LoVo (cell line): ENCODE measurements at places on chromosomes 7 and 10.
A peak's percentile ranks its signal among the peaks of the same experiment; 100 is the strongest.

DNA sequence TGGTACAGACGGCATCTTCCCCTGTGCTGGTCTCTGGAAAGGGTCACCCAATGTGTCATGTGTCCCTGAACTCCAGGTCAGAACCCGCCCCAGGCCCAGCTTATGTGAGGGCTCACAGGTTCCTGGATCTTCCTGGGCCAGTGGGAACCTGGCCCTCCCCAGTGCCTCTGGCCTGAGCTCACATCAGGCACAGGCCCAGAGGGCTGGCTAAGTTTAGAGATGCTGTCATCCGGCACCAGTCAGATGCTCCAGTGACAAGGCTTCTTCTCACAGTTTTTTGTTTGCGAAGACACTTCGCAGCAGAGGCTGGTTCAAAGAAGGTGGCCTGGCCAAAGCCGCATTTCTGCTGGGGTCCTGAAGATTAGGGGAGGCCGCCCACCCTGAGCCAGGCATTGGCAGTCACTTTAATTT, 11.8 kb downstream of the CAMK2B start:
- DNase-seq, result no peak

GRCh38 chr10:89702121-89702480, 711 bp downstream of the KIF20B start:
- DNase-seq, result peak; percentile 8

GRCh38 chr7:69282946-69283345, 315.3 kb upstream of the AUTS2 start:
- DNase-seq, result no peak

DNA sequence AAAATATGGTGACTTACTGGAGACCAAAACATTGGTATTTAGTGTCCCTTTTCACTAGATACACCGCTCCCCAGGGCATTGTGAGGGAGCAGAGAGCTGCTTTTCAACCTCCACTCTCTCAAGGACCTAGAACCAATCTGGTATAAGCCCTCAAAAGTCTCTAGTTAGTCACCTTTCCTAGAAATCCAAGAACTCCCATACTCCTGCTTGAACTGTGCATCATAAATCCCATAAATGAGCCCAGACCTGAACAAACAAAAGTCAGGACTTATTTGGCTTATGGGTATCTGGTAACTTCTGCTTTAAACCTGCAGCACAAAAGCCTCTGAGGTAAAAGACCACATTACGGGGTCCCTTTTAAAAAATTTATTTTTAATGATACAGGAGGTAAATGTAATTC, 603.1 kb upstream of the LRRTM3 start:
- DNase-seq, result no peak

DNA sequence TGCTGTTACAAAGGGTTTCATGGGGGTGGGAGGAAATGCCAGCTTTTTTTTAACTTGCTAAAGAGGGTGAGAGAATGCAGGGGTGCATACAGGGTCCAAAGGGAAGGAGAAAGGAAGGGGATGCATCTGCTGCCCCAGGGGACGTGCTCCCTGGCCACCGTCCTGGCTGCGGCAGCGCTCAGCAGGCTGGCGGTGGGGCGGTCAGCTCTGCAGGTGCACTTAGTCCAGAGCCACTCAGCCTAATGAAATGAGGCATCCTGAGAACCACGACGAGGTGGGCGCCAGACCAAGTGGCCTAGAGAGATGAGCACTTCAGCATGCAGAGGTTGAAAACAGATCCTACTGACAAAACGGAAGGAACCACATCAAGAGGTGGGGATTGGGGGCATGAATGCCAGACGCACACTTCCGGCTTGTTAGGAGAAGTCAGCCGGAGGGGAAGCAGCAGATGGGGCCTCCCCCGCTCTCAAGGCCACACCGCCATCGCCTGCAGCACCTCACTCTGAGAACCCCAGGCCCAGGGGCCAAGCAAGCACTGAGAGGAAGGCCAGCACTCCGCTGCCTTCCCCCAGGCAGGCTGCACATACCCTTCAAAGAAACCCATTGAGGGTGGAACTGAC, 94.5 kb downstream of the MAD1L1 start:
- DNase-seq, result no peak

GRCh38 chr10:124824507-124824906, 22.9 kb downstream of the ABRAXAS2 start:
- DNase-seq, result no peak

GRCh38 chr10:5488272-5489161, 10.9 kb downstream of the CALML5 start:
- peak; percentile 85 for DNase-seq

GRCh38 chr10:36455526-36456133, 669.8 kb upstream of the ANKRD30A start:
- no peak for DNase-seq

GRCh38 chr10:129784291-129784690, 179.8 kb downstream of the EBF3 start:
- no peak for DNase-seq

DNA sequence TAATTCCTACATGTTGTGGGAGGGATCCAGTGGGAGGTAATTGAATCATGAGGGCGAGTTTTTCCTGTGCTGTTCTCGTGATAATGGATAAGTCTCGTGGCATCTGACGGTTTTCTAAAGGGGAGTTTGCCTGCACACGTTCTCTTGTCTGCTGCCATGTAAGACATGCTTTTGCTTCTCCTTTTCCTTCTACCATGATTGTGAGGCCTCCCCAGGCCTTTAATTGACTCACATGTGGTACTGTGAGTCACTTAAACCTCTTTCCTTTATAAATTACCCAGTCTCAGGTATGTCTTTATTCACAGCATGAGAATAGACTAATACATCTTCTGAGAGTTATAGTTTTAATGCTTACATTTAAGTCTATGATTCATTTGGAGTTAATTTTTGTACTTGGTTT, 22.6 kb upstream of the CPN1 start:
- no peak for DNase-seq

DNA sequence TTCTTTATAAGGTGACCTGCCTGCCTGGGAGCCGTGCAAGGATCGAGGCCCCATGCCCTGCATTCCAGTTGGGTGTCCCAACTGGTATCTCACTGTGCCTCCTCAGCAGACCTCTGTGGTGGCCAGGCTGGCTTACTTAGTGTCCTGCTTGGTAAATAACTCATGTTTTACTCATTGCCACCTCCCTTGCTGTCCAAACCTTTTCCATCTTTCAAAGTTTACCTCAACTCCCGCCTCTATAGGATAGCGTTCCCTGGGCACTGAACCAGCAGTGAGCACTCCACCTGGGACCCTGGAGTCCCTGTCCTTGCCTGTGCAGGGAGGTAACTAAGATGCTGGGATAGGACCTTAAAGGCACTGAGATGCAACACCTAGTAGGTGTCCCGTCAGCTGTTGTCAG, 33.6 kb downstream of the SLC18A2 start:
- no peak for DNase-seq

GRCh38 chr7:977326-978048, 2.1 kb upstream of the COX19 start:
- peak; percentile 72 for DNase-seq

GRCh38 chr7:4136036-4136435, 546.1 kb upstream of the FOXK1 start:
- DNase-seq, result no peak

GRCh38 chr7:117036053-117036669, 82.9 kb downstream of the ST7 start:
- no peak for DNase-seq

DNA sequence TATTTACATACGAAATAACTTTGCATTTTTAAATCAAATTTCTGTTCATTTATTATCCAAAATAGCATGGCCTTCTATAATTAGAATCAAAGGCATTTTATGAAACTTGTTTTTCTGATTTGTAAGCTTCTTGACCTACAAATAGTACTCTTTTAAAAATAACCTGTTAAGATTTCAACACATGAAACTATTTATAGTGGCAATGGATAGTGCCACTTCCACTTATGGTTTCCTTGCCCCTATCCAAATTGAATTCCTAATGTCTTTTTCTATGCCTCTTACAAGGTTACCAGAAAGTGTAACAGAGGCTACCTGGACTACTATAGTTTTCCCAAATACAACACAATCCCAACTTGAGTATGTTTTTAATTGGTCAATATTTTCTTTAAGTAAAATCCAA, 263.5 kb downstream of the SEMA3D start:
- DNase-seq, result no peak

GRCh38 chr7:103944230-103944900, 45.1 kb downstream of the RELN start:
- no peak for DNase-seq
